Panc1 (cell line): ENCODE measurements at places on chromosomes 6 and 20. TPM values are rescaled to one million over a fixed set of nuclear protein-coding genes. Genes with fewer than 3 reads are reported as not detected.

The UNC5CL gene
- 0.36 TPM for total RNA-seq

The SLC17A1 gene
- not detected for total RNA-seq

The MICAL1 gene
- total RNA-seq, result 64.5 TPM

The SMPD2 gene
- total RNA-seq, result 50.0 TPM

The OVOL2 gene
- 0.77 TPM for total RNA-seq

The MUC22 gene
- not detected for total RNA-seq

The EYA2 gene
- total RNA-seq, result 1.9 TPM

The CUTA gene
- 338 TPM for total RNA-seq

The LY6G5C gene
- total RNA-seq, result 0.62 TPM

The CCDC170 gene
- total RNA-seq, result not detected

The C6orf58 gene
- not detected for total RNA-seq

The FOXQ1 gene
- 11.7 TPM for total RNA-seq

The ALDH8A1 gene
- not detected for total RNA-seq

The ROMO1 gene
- 319 TPM for total RNA-seq

The HLA-DQB1 gene
- 0.51 TPM for total RNA-seq

The KIF25 gene
- 0.44 TPM for total RNA-seq

The WDR46 gene
- total RNA-seq, result 80.6 TPM
